ENCODE measurements at places on chromosomes 16 and 17. TPM values are rescaled to one million over a fixed set of nuclear protein-coding genes. Genes with fewer than 3 reads are reported as not detected.

DRC3 gene
- 2.7 TPM for total RNA-seq

KCNH6 gene
- not detected for total RNA-seq

RBFOX1 gene
- not detected for total RNA-seq

ZNF287 gene
- 14.4 TPM for total RNA-seq

TBX4 gene
- 0.21 TPM for total RNA-seq

PHOSPHO1 gene
- 1.1 TPM for total RNA-seq

CLEC3A gene
- total RNA-seq, result not detected

CHRNE gene
- total RNA-seq, result not detected

ETV4 gene
- 50.1 TPM for total RNA-seq

SP2 gene
- 18.0 TPM for total RNA-seq

CCL3 gene
- total RNA-seq, result not detected

ADAD2 gene
- not detected for total RNA-seq

SIRT7 gene
- 39.8 TPM for total RNA-seq

TPSG1 gene
- 0.10 TPM for total RNA-seq

HOXB1 gene
- total RNA-seq, result not detected

ENPP7 gene
- total RNA-seq, result not detected

CA4 gene
- not detected for total RNA-seq

STH gene
- not detected for total RNA-seq

SNN gene
- total RNA-seq, result 9.7 TPM

NME1 gene
- total RNA-seq, result 636 TPM

KRT39 gene
- not detected for total RNA-seq

All from A549 treated with DMSO at 1 μM for 4 hours (cell line).